ENCODE measurements at places on chromosomes 13 and 19.

GRCh38 chr19:18919086-18919899 is at the start of the genes COPE and DDX49:
Gene COPE (minus strand): TSS chr19:18919387. CDS start chr19:18919348, 39 bp downstream.
Gene DDX49 (plus strand): TSS chr19:18919715. CDS start chr19:18919742, 27 bp downstream.
- DNase-seq = peak; percentile 96

- peak; percentile 37 for DNase-seq
Observed at GRCh38 chr19:13784731-13785452, 10.4 kb upstream of the ZSWIM4 start.

GRCh38 chr19:34667349-34668076 is 9.4 kb downstream of the SCGB2B2 start:
- DNase-seq = no peak

DNA sequence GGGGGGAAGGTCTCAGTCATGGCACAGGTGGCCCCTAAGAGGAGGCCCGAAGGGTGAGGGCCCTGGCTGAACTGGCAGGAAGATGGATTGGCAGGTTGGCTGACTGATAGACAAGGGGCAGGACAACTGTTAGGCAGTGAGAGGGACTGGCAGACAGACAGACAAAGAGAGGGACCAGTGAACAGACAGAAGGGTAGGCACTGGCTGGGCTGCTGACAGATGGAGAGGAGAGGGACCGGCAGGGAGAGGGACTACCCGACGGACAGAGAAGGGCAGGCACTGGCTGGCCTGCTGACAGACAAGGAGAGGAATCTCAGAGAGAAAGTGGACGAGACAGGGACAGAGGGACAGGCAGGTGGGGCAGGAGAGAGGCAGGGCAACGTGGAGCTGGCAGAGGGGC is 31.8 kb upstream of the EHD2 start:
- DNase-seq = no peak

DNA sequence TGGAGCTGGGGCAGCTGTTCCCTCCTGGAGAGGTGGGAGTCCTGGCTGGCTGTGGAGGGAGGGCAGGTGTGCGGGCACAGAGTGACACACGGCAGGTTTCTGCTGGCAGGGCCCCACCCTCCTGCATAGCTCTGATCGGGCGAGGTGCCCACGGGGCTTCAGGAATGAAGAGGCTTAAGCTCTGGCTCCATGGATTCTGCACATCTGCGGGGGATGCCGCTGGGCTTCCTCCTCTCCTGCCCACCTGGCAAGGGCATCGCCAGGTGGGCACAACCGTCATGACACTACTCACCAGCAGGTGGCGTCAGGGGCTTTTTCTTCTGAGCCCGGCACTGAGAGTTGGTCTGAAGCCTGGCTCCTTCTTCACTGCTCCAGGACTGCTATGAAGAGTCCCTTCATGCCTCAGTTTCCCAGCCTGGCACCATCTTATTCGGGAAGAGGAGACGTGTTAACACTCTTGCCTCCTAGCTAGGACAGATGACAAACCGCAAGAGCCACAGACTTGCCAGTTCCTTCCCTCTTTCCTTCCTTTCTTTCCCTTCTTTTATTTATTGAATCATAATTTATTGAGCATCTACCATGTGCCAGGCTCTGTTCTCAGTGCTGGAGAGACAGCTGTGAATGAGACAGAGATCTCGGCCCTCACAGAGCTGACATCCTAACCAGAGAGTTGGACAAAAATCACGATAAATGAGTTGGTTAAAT is 15.2 kb upstream of the PAK4 start:
- DNase-seq = peak; percentile 48

DNA sequence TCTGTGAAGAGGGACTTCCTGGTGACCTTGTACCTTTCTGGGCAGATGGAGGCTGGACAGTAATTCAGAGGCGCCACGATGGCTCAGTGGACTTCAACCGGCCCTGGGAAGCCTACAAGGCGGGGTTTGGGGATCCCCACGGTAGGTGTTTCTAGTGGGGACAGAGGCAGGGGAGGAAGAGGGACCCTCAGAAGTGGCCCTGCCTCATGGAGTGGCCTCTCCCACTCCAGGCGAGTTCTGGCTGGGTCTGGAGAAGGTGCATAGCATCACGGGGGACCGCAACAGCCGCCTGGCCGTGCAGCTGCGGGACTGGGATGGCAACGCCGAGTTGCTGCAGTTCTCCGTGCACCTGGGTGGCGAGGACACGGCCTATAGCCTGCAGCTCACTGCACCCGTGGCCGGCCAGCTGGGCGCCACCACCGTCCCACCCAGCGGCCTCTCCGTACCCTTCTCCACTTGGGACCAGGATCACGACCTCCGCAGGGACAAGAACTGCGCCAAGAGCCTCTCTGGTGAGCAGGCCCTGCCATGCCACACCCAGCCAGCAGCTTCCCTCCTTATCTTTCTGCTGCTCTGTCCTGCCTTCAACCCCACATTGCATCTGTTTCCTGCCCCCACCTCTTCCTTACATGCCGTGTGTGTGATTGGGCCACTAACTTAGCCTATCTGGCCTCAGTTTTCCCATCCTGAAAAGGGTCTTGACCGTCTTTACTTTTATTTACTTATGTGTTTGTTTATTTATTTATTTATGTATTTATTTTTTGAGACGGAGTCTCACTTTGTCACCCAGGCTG is 7.3 kb downstream of the ANGPTL4 start:
- DNase-seq = no peak

DNA sequence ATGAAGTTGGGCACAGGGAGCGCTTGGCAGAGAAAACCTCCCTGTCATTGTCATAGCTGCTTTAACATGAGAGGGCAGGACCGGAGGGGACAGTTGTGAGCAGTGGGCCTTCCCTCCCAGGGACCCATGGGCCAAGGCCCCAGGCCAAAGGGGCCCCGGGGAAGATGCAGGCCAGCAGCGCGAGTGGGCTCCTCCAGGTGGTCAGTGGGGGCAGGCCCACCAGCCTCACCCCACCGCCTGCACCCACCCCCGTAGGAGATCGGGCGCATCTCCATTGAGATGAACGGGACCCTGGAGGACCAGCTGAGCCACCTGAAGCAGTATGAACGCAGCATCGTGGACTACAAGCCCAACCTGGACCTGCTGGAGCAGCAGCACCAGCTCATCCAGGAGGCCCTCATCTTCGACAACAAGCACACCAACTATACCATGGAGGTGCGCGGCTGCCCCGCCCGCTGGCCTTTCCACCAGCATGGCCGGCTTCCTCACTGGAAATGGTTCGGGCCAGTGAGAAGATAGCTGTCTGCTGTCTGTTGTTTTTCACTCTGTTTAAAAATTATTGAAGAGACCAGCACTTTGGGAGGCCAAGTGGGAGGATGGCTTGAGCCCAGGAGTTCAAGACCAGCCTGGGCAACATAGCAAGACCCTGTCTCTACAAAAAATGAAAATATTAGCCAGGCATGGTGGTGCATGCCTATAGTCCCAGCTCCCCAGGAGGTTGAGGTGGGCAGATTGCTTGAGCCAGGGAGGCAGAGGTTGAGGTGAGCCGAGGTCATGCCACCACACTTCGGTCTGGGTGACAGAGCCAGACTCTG is 18.6 kb downstream of the CAPN12 start:
- DNase-seq = no peak

- no peak for DNase-seq
Observed at GRCh38 chr13:44686531-44686934, 110.4 kb upstream of the TSC22D1 start.

- no peak for DNase-seq
Observed at GRCh38 chr13:79810669-79811068, 329.7 kb downstream of the NDFIP2 start.

- DNase-seq = no peak
Observed at GRCh38 chr19:2477732-2478191, 1.8 kb downstream of the GADD45B start.

DNA sequence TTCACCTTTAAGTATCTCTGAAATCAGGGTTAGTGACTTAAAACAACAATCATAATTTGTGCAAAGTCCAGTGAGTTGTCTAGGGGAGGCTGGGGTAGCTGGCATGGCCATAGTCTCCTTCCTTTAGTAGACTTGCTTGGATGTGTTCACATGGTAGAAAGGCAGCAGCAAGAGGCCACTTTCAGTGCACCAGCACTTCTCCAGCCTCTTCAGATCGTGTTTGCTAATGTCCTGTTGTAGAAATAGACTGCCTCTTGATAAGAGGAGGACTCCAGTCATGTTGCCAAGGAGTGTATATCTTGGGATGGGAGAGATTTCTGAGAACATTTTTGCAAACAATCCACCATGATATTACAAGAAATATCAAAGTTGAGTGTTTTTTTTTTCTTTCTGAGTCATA is 22.9 kb downstream of the WDFY2 start:
- no peak for DNase-seq

DNA sequence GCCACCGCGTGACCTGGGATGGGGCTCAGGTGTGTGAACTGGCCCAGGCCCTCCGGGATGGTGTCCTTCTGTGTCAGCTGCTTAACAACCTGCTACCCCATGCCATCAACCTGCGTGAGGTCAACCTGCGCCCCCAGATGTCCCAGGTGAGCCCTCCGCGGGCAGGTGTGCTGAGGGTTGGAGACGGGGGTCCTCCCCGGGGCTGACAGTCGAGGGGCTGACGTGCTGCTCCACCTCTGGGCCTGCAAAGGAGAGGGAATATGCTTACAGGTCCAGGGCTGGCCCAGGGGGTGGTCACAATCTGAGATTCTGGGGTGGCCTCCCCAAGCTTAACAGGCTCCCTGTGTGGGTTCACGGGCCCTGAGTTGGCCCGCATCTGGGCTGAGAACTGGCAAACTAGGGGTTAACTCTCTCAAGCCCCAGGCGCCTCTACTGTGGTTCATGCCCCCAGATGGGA is 386 bp downstream of the VAV1 start:
- no peak for DNase-seq

GRCh38 chr19:55344444-55344843 is 4.8 kb downstream of the KMT5C start:
- DNase-seq = no peak

DNA sequence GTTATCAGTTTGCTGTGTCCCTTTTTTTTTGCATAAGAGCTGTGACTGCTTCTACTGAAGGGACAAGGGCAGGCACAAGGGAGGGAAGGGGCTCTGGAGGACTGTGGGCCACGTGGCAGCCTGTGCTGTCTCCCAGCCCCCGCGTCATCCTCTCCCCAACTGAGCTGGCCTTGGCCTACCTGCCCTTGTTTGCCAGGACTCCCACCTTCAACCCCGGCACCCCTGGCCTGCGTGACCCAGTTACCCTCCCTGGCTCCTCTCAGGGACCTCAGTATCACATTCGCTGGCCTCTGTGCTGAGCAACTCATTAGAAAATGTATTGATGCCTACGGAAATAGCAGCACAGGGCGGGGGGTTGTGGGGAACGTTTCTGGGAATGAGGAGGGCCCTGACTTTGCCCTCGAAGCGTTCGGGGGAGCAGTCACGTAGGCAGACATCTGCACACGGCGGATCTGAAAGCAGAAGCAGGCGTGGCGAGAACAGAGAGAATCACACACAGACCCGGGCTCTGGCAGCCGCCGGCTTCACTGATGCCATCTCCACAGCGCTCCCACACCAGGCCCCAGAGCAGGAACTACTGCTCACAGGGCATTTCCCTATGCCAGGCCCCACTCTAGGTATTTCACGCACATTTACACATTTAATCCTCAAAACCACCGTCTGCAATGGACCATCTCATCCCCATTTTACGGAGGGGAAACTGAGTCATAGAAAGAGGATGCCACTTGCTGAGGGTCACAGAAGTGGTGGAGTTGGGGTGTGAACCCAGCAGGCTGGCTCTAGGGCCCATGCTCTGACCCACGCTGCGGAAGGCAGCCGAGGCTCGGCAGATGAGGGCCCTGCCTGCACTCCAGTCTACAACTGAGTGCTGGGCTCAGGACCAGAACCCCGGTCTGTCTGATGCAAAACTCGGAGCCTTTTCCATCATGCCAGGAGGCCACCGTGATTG is 5.7 kb upstream of the ATF5 start:
- DNase-seq = no peak

GRCh38 chr13:106596275-106596937 is 28.5 kb upstream of the ARGLU1 start:
- no peak for DNase-seq

DNA sequence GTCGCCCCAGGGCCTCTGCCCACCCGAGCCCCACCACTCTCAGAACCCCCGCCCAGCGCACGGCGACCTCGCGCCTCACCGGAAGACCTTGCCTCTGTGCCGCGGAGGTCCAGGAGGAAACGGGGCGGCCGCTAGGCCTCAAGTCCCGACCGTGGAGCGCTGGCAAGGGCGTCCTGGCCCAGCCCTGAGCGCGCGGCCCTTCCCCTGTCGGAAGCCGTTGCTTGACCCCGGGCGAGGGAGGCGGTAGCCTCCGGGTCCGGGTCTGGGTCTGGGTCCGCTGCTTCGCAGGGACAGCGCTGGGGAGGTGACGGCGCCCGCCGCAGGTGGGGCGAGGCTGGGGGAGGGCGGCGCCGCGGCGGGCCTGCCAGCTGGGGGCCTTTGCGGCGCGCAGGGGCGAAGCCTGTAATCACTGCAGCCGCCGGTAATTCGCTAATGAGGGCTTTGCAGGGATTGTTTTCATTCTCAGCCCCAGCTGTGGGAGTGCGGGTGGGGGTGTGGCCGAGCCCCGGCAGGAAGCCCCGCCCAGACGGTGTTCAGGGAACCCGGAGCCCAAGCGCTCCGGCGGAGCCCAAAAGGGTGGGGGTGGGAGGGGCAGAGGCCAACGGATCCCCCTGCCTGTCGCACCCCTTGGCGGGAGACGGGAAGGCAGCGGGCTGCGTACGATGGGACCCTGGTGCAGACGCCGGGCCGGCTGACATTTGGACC is 8.6 kb downstream of the C19orf25 start:
- DNase-seq = no peak

GRCh38 chr13:80973721-80974120 is 632.8 kb upstream of the SPRY2 start:
- no peak for DNase-seq

DNA sequence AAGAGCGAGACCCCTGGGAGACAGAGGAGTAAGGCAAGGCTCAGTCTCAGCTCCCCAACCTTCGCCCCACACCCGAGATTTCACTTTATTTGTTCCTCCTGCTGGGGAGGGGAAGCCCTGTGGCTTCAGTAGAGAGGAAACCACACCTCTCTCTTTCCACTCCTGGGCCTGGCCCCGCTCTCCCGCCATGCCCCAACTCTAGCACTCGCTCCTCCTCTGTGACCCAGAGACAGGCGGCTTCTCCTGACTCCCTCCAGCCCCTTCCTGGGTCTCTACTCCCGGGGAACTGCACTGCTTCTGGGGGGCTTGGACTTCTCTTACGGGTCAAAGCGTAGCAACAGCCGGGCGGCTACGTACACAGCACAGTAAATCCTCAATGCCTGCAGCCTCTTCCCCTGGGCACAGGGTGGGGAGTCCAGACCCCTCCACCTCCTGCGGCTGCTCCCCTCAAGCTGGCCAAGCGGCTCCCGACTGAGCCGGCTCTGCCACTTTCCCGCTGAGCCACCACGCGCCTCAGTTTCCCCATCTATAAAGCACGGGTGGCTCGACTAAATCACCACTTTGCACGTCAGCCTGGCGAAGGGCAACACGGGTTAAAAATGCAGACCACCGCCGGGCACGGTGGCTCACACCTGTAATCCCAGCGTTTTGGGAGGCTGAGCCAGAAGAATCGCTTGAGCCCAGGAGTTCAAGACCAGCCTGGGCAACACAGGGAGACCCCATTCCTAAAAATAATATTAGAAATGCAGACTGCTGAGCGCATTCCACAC is 1.4 kb downstream of the RNF126 start:
- no peak for DNase-seq
